ENCODE measurements at places on chromosomes 3 and 15.
A peak's percentile ranks its signal among the peaks of the same experiment; 100 is the strongest.

DNA sequence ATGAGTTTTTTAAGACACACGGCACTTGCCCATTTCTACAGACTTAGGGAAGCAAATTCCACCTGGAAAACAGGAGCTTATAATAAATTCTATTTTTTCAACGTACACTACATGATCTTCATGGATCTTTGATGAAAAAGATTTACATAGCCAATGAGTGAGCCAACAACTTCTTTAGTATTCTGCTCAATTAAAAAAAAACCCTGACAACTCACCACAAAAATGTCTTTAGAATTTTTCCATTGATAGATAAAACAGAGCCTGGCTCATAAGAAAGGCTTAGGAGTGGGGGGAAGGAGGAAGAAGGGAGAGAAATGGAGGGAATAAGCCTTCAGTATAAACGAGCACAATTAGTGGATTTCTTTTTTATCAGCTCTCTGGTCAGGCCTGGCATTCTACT, 126.7 kb downstream of the ATP10A start:
- no peak for DNase-seq

DNA sequence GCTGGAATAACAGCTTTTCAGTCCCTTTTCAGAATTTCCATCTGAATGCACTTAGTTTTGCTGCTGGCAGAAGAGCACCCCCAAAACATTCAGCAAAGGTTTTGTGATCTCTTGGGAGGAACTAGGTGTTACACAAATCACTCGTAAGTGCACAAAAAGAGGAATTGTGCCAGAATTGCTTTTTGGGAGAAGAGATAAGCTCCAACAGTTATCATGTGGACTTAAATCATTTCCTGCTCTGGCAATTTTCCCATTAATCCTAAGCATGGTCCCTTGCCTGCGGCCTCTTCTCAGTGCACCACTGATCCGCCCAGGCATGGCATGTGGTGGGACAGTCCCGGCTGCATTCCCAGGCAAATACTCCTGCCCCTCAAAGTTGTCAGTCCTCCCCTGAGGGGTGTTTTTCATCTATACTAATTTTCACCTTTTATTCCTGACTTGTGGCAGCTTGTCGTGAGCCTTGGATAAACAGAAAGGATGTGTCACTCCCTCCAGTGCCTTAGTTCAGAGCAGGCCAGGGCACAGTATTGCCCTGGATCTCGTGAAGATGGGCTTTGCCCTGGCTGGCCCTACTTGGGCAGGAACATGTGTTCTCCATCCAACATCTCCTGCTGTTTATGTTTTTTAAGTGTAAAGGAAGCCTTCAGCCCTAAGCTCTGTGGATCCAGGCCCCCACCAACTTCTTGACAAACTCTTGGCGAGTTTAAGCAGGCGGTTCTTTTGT, 44.6 kb upstream of the VILL start:
- no peak for DNase-seq

- no peak for DNase-seq
These were observed 46.4 kb upstream of the PHLDB2 start for GRCh38 chr3:111812701-111813100.

- no peak for DNase-seq
These were observed 150.2 kb downstream of the KLF13 start for GRCh38 chr15:31476866-31477265.

DNA sequence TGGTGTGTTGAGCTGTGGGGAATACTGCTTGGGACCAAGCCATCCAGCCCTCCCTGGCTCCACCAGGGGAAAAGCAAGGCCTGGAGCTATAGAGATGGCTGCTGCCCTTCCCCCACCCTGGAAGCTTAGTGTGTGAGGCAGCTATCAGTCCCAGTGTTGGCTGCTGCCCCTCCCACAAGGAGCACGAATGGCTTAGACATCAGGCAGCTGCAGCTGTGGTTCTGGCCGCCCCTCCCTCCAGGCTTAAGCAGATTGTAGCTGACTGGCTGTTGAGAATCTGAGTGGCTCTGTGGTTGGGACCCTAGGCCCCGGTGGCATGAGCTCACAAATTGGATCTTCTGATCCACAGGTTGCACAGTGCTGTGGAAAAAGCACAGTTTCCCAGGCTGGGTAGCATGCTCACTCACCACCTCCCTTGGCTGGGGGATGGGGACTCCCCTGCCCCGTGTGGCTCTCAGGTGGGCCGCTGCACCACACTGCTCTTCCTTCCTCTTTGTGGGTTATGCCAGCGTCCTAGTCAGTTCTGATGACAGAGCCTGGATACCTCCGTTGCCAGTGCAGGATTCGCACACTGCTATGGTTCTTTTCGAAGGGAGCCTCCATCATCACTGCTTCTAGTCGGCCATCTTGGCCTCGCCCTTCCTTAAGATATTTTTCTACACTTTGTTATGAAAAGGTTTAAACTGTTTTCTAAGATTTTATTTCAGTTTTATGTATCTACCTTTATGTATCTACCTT, 21.2 kb upstream of the SUCNR1 start:
- no peak for DNase-seq

DNA sequence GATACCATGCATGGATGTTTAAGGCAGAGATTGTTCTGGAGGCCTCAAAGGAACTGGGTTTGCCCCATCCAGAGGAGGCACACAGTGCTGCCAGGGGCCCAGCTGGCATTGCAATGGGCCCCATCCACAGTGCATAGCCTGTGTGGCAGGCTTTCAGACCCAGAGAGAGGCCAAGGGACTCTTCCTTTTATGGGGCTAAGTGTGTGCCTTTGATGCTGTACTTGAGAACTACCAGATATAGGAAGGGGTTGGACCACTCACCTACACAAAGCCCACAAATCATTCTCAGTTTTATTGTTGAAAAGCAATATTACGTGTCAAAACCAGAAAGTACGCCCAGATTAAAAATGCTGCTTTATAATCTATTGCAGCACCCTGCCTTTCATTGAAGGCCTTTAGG, 134.9 kb downstream of the EPHB1 start:
- no peak for DNase-seq

DNA sequence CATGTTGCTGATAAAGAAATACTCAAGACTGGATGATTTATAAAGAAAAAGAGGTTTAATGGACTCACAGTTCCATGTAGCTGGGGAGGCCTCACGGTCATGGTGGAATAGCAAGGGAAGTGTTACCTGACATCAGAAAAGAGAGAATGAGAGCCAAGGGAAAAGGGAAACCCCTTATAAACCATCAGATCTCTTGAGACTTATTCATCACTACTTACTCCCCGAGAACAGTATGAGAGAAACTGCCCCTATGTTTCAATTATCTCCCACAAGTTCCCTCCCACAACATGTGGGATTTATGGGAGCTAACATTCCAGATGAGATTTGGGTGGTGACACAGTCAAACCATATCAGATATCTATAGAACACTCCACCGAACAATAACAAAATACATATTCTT, 904.6 kb downstream of the PDCD6IP start:
- DNase-seq: no peak

- no peak for DNase-seq
These were observed 230.4 kb downstream of the GABRG3 start for GRCh38 chr15:27201425-27201824.

DNA sequence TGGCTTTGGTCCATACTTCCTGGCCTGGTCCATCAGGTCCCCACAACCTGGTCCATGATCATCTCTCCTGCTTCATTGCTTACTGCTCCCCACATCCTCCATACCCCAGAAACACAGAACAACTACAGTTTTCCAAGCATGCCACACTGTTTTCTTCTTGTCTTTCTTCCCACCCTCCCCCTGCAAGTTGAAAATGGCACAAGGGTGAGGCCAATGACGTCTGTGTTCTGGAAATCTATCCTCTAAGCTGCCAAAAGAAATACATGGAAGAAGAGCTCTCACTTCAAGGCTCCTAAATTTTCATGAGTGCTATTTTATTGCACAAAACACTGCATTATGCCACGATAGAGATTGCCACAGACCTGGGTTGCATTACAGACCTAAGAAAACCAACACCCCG, 404.4 kb downstream of the VPS13C start:
- no peak for DNase-seq

DNA sequence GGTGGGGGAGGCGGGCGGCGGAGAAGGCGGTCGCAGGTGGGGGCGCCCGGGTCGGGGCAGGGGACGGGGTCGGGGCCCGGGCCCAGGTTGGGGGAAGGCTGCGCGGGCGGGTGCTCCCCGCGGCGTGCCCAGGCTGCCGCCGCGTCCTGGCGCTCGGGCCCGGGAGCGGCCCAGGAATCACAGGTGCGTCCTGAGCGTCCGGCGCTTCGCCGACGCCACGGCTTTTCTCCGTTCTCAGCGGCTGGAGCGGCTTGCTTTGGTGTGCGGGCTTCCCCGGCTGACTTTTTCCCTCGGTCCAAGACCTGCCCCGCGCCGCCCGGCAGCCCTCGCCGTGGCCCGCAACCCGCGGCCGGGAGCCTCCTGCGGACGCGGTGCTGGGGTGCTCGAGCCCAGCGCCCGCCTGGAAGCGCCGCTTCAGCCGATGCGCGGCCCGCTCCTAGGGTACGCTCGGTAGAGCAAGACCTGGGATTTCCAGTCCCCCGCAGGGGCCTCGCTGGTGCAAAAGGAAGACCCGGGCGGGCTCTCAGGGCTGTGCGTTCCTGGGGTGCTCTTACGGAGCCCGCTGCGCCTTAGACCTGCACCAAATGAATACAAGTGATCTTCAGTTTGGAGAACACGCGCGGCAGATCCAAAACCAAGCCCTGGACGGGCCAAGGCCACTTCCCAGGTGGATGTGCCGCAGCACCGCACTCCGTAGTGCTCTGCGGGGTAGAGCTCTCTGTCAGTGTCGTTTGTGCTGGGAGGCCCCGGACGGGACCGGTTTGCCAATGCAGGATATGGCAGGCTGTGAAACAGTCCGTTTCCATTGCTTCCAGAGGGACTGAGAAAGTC, 639 bp downstream of the NIPA1 start:
- no peak for DNase-seq

DNA sequence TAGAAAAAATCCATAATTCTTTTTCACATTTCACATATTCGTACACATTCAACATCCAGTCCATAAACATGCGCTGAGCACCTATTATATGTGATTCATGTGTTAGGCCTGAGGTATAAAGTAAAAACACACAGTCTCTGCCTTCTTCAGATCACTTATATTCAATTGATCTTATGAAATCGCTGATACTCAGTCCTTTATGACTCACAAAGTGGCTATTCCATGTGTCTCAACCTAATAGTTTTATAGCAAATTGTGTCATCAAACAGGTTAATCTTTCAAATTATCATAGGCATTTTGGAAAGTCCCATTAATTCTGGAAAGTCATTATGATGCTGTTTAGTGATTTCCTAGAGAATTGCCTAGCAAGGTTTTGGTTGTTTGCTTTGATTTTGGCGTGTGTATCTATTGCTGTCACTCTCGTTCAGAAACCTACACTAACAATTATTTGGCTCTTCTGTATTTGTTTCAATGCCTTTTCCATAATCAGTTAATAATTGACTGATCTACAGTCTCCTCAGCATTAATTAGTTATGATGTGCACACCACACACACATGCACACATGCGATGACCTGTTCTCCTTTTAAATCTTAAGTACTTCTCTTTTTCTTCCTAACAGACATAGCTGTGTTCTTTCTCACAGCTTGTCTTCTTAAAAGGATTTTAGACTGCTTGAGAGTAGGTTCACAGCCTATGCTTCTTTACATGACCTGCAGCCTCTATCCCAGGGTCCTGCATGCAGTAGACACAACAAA, 353.1 kb downstream of the MECOM start:
- no peak for DNase-seq

DNA sequence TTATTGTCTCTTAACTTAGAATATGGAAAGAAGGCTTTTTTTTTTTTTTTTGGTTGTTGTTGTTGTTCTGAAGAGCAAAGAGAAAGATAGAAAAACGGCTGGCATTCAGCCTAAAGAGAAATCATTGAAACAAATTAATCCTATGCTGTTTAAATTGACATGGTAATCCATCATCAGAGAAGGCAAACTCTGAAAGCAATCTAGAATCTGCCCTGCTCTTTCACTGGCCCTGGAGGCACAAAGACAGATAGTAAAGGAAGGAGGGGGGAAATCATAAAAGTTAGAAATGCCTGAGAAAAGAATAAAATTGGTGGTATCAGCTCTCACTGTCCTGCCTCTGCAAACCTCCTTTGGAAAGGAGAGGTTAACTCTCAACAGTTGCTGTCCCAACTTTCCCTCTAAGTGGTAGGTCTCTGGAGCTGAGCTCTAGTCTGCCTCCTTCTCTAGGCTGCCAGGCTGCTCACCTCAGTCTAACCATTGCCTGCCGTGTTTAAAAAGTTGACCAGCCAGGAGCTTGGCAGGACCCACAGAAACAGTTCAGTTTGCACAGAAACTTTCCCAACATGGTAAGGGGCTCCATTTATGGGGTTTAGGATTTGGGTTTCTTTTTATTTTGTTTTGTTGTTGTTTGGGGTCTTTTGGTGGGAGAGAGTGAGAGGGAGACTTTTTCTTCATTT, 13.4 kb upstream of the NR2F2 start:
- DNase-seq: peak; percentile 25

GRCh38 chr3:16904423-16905417, 20.0 kb downstream of the PLCL2 start:
- DNase-seq: no peak

DNA sequence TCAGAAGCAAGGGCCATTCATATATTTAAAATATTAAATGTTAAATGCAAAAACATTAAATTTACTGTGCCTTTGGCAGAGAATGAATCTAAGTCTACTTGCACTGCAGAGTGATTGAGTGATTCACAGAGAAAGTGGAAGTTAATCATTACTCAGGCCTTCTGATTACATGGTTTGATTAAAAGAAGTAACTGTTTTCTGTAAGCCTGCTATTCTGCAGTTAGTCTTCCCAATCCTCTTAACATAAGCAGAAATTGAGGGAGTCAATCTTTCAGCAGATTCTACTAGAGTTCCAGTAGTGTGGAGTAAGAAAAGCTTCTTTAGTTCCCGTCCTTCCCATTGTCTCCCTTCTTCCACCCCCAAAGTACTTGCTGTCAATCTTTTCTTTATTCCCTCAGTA, 1.5 kb downstream of the NLGN1 start:
- no peak for DNase-seq

DNA sequence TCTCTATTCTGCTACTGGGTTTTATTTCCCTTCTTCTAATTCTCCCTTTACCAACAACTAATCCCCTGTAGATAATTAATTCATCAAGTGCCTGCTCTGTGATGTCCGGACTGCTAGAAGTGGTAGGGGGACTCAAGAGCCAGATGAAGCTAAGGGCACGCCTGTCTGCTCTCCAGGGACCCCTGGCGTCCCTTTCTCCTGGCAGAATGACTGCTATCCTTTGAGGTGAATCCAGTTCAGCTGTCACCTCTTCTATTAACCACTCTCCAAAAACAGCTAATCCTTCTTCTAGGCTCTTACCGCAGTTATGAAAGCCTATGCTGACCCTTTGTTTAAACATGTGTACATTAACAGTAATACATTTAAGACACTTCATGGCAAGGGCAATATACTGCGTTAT, 1.4 kb upstream of the CHRNA7 start:
- DNase-seq: no peak

GRCh38 chr3:35970793-35971192, 331.5 kb downstream of the ARPP21 start:
- no peak for DNase-seq

- no peak for DNase-seq
These were observed 1.5 kb downstream of the ABTB1 start for GRCh38 chr3:127674101-127674721.

GRCh38 chr3:99666201-99666600, 27.8 kb downstream of the COL8A1 start:
- no peak for DNase-seq
